Esophagus squamous epithelium (tissue), 5 donors: ENCODE measurements at places on chromosomes 2 and 18.

DNA sequence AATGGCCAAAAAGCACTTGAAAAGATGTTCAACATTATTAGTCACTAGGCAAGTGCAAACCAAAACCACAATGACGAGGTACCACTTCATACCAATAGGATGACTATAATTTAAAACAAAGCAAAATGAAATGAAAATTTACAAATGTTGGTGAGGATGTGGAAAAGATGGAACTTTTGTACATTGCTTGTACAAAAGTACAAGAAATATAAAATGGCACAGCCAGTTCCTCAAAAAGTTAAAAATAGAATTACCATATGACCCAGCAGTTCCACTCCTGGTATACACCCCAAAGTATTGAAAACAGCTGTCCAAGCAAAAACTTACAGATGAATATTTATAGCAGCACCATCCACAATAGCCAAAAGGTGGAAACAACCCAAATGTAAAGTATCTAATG, 107.8 kb upstream of the XPO1 start:
- no peak for DNase-seq

DNA sequence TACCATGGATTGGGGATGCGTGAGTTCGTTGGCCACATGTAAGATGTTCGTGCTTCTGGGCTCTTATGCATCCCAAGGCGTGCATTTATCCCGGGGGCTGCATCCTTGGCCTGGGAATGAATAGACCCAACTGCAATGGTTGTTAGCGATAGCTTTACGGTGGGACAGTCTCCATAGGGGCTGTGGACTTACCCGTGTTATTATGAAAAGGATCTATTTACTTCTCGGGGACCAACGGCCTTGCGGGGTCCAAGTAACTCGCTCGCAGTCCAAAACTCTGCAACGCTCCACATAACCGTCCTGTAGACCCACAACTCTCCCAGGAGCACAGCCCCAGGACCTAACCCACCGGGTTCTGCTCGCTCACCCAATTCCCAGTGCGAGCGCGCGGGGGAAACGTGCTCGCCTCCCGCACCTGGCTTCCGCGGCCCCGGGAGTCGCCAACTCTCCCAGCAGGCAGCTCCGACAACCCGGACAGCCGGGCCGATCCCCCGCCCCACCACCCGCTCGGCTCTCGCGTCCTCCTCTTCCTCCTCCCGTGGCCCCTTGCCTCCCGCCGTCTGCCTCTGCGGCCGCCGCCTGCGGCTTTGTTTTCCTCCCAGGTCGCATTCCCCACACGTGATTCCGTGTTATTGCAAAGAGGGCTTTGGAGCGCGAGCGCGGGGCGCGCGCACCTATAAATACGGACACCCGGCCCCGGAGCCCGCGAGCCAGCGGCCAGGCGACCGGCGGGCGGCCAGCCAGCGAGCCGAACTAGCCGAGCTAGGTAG, at the start of gene CABLES1:
CABLES1 (plus strand) TSS at position 706 of the 770 bp plus-strand sequence. CDS start 278 bp downstream, outside the sequence.
- no peak for DNase-seq

GRCh38 chr18:8974279-8974678, 128.2 kb upstream of the NDUFV2 start:
- DNase-seq, result no peak

DNA sequence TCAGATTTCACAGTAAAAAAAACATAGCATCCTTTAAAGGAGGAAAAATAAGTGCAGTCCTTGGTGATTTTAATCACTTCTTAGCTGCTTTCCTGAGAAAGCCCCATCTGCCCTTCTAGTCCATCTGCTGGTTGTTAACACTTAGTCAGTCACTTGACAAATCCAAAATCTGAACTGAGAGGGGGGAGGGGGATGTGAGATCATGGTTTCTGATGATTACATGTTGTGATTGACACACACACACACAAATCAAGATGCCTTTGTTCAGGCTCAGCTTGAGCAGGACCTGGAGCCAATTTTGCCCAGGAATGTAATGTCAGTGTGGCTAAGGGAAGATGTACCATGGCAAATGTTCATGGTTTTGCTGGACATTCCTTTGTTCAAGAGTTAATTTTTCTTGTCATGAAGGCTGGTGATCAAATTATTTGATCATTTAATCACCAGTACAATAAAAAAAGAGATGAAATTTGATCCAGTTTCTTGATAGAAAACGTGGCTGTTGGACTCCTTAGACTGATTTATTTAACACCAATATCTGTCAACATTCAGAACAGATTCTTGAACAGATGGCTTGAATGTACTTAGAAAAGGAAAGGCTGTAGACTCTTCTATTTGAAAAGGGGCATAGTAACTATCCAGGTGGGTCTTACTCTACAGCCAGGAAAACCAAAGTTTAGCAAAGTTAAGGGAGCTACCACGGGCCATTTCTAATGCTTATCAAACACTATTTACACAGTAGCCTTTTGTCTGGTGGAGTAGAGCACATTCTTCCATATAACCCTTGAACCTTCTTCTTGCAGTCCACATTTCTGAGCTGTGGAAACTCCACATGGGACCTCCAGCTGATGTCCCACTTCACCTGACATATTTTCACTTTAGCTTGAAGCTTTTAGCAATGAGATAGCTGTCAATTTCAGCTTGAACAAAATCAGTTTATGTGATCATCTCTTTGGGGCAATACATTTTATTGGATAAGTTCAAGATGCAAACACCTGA, 408.7 kb downstream of the PIK3C3 start:
- no peak for DNase-seq

- DNase-seq, result no peak
These were observed 96.3 kb downstream of the EVA1A start for GRCh38 chr2:75464348-75464946.

DNA sequence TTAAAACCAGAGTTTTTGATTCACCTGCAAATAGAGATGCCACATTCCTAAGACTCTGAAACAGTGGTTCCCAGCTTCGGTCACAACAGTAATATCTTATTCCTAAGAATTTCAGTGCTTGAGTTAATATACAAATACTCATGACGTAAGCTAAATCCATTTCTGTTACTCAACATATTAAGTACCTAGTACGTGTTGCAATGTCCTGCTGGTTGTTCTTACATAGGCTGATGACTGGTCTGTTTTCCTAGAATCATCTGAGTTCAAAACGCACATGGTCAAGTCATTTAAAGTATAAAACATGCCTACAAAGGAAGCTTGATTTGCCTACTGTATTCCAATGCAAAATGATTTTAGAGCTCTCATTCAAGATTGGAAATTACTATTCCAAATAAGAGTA, 7.2 kb downstream of the NCL start:
- no peak for DNase-seq

DNA sequence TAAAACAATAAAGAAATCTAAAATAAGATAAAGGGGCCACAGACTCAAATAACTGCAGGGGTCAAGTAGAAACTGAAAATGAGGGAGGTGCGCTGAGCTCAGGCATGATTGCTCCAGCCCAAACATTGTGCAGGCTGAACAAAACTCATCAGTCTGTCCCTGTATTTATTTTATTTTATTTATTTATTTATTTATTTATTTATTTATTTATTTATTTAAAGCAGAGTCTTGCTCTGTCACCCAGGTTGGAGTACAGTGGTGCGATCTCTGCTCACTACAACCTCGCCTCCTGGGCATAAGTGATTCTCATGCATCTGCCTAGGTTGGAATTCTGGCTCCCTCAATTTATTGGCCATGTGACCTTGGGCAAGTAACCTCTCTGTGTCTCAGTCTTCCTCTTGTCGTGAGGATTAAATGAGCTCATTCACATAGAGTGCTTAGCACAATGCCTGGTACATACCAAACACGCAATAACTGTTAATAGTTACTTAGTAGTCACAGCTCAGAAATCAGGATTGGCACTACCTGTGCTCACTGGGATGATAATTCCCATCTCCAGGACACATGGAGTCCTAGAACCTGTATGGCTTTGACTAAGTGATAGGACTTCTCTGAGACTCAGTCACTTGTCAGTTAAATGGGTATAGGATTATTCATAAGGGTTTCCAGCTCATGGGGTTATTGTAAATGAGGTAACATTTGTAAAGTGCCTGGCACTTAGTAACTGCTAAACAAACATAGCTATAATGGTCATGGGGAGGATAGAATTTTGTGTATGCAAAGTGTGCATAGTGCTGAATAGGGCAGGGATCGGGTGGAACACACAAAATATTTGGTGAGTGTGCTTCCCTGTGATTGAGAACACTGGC, 6.0 kb downstream of the SPEG start:
- DNase-seq, result no peak

DNA sequence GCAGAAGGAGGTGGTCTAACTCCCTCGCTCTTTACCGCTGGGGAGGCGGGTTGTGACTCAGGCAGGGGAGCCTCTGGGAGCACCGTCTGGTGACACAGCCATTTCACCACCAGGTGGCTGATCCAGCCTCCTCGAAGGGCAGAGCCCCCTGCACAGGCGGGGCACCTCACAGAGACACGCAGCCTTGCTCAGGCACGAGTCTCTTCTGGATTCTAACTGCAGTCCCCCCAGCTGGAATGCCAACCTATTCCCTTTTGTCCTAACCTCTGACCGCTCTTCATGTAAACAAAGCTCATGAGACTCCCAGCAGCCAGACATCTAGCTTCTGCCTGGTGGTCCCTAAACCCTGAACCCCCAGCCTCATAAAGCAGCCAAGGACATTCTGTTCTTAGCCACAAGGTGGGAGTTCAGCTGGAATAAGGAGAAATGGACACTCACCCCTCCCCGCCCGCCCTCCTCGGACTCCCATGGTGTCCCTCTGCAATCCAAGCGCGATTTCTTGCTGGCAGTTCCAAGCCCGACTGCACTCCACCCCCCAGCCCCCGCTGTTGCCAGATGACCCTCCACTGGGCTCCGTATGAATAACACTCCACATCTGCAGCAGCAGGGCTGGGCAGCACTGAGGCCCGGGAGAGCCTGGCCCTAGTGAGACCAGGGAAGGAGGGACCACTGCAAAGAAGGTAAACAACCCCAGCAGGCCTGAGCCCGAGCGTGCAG, 84.3 kb downstream of the TNS1 start:
- DNase-seq, result no peak

- DNase-seq, result no peak
These were observed 2.4 kb upstream of the KCNF1 start for GRCh38 chr2:10909050-10909995.
